K562 (cell line): ENCODE measurements at places on chromosomes 5 and 9.

DNA sequence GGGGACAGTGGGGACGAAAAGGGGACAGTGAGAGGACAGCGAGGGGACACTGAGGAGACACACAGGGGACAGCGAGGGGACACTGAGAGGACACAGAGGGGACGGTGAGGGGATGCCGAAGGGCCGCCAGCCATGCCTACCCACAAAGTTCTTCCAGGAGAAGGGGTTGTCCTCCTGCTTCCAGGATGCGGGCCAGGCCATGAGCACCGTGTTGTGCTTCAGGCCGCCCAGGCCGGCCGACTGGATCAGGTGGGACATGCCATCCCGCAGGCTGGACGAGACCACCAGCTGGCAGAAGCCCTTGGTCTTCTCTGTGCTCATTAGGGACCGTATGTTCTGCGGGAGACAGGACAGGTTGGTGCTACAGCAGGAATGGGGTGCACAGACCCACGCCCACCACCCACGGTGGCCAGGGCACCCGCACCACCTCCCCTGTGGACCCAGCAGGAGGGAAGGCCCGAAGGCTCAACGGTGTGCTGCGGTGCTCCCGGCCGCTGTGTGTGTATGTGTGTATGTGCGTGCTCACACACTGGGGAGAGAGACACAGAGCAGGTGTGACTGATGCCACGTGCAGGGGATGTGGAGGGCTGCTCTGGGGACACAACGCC is 46.6 kb downstream of the SLC12A7 start:
- DNase-seq = no peak

DNA sequence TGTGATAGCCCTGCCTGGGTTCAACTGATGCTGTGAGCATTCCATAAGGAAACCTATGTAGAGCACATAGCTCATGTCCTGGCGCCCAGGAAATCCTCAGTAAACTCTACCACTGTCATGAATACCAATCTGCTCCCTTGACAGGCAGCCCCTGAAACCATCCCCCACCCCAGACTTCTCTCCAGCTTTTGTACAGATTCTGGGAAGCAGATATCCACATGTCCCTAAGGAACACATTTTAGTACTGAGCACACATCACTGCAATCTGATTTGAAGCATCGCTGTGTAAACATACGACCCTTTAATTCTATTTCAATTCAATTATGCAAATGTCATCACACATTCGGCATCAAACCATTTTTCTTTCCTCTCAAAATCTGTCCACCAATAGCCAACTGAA is 89.5 kb upstream of the FSTL4 start:
- DNase-seq = no peak

DNA sequence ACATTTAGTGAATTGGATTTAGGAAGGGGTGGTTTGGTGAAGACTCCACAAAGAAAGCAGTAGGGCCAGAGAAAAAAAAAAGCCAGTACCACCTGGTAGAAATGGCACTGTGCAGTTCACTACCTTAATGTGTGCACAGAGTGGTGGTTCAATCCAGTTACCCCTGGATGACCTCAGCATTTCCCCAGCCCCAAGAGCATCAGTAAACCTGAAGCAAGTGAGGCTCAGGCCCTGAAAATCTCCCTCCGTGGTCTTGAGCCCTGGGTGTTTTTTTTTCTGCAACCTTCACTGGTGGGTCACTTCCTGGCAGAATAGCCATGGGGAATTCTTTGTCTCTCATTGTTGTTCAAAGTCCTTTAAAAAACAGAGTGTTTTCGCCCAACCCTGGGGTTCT is 202.9 kb downstream of the GADD45G start:
- DNase-seq = no peak

DNA sequence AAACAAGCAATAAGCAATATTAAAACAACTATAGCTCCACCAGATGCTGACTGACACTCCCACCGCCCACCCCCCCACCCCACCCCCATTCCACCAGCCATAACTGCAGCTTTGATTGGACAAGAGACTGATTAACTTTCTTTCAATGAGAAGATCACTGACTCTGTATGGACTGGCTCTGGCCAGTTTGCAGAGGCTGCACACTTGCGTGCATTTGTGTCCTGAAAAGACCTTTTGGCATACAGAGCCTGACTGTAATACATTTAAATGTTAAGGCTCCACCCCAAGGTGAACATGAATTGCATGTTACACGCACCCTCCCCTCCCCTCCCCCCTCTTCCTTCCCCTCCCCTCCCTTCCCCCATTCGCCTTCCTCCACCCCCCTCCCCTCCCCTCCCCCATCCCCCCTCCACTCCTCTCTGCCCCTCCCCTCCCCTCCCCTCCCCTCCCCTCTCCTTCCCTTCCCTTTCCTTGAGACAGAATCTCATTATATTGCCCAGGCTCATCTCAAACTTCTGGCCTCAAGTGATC is 31.1 kb downstream of the FGD3 start:
- no peak for DNase-seq

- peak; percentile 14 for DNase-seq
Measured at GRCh38 chr9:75181750-75182149, 93.4 kb downstream of the OSTF1 start.

- no peak for DNase-seq
Measured at GRCh38 chr9:38227656-38228055, 158.6 kb upstream of the SHB start.
